Activated effector memory CD4-positive, alpha-beta T cell treated with anti-CD3 and anti-CD28 coated beads, Interleukin-2, amount 50 U/mL, for 16 hours (primary cell): ENCODE measurements at places on chromosomes 3 and 15.
A peak's percentile ranks its signal among the peaks of the same experiment; 100 is the strongest.

- DNase-seq, result no peak
Measured at GRCh38 chr3:35954413-35954812, 315.1 kb downstream of the ARPP21 start.

GRCh38 chr3:55516392-55517030, 29.4 kb upstream of the WNT5A start:
- no peak for DNase-seq

- DNase-seq, result no peak
Measured at GRCh38 chr3:151459358-151459757, 1.5 kb downstream of the IGSF10 start.

- no peak for DNase-seq
Measured at GRCh38 chr3:150098621-150099020, 127.9 kb upstream of the PFN2 start.

- no peak for DNase-seq
Measured at GRCh38 chr15:78397382-78397781, 40.6 kb upstream of the IREB2 start.

- peak; percentile 96 for DNase-seq
Measured at GRCh38 chr3:194333212-194333980, 17.7 kb downstream of the CPN2 start.

GRCh38 chr3:137300703-137301102, 342.9 kb downstream of the IL20RB start:
- no peak for DNase-seq

GRCh38 chr3:64916937-64917336, 229.1 kb upstream of the ADAMTS9 start:
- DNase-seq, result no peak

- DNase-seq, result no peak
Measured at GRCh38 chr3:137770835-137771399, 6.8 kb downstream of the SOX14 start.

DNA sequence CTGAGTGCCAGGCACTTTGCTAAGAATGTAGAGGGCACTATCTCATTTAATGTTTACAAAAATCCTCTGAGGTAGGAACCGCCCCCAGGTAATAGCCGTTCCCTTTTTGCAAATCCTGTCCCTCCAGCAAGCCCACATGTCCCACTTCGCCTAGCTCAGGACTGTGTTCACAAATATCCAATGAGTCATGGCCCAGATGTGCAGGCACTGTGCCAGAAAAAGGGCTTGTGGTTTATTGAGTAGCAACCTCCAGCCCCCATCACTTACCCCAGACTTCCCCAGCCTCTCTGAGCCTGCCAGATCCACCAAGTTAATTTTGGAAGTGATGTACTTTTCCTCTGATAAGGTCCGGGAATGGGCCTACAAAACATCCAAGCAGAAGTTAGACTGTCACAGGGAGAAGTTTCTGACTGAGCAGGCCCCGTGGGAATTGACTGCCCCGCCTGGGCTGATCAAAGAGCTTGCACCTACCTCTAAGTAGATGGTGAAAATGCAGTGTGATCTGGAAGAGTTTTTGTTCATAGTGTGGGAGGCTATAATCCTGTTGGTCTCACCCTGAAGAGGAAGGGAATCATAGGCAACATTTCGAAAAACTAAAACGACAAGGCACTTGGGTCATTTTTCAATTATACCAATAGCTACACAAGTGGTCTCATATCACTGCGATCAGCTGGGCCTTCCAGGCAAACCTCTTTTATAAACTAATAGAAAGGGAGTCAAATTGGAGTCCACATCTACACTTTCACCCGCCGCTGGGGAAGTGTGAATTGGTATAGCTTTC, 15.7 kb downstream of the KIF9 start:
- peak; percentile 78 for DNase-seq

DNA sequence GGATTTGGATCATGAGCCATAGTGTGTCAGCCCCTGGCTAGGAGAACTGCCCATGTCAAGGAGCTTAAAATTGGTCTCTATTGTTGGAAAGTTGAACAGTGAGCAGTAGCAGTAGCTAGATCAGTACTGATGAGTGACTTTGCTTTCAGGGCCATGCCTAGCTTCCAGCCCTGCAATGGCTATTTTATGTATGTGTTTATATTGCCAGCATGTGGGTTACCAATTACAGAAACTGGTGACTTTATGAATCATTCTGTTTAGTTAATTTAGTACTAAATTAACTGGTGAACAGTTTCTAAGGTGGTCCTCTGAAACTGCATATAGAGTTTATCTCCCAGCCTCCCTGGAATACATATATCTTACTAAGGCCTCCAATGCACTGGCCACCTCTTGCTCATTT, 908.1 kb upstream of the ALCAM start:
- DNase-seq, result no peak

- no peak for DNase-seq
Measured at GRCh38 chr3:120200493-120201235, 84.4 kb downstream of the GPR156 start.

DNA sequence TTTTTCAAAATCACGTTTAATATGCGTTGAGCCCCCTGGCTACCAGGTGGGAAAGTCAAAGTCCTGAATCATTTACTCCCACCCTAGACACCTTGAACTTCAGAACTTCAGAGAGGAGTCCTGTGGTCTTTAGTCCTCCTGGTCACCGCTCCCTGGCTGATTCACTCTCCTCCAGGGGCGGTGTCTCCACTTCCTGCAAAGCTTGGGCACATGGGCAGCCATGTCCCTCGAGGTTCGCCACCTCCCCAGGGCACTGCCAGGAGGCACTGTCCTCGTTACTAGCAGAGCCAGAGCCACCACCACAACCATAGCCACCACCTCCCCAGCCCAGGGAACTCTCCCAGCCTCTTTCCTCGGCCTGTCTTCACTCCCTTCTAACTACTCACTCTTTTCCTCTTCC, 31.0 kb downstream of the LOXL1 start:
- DNase-seq, result peak; percentile 51

DNA sequence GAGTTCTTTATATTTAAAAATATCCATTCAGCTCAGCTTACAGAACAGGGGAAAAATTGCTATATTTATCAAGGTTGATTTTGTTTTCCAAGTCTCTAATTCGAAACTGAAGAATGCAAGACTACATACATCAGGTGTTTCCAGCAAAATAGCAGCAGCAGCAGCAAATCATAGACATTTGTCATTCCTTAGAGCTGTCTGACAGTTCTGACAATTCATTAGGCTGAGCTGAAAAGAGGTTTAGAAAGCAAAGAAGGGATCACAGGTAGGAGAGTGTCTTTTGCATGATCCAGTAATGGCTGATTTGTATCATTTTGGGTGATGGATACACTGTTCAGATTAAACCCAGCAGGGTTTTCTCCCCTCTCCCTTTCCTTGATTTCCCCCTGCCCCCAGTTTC, 545.7 kb downstream of the MCTP2 start:
- no peak for DNase-seq

GRCh38 chr3:160400702-160401150, 1.3 kb downstream of the SMC4 start:
- peak; percentile 71 for DNase-seq

DNA sequence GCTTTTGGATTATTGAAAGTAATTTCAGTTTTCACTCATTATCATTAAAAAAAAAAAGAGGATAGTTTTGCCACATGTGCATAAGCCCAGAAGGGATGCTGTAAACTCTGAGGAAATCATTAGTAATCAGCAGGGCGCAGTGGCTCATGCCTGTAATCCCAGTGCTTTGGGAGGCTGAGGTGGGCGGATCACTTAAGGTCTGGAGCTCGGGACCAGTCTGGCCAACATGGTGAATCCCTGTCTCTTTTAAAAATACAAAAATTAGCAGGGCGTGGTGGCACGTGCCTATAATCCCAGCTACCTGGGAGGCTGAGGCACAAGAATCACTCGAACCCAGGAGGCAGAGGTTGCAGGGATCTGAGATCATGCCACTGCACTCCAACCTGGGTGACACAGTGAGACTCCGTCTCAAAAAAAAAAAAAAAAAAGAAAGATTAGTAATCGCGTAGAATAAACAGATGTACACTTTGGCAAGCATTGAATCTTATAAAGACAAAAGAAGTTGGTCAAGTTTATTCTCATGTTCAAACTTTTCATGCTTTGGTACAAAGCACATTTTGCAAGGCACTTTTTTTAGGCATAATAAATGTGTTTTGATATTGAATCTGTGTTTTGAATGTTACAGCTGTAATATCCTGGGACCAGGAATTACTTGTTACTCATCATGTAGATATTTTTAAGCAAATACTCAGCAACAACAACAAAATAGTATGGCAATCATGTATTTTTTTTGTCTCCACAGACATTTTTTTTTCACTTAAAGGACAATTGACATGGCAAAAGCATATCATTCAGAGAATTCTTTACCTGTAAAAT, 93.2 kb upstream of the AGTR1 start:
- no peak for DNase-seq

DNA sequence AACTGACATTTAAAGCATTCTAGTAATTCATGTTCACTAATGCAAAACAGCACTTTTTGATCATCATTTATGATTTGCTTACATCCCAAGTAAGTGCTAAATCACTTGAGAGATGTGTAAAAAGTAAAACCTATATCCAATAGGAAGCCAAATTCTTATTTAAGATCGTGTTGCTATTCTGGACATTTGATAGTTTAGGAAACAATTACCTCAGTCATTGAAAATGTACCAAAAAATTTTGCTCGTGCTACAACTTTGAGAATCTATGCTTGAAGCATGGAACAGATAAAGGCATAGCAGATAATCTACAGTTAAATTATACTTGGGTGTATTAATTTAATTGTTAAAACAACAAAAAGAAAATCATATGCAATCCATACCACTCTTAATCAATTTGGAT, 571.6 kb upstream of the NR2F2 start:
- no peak for DNase-seq

GRCh38 chr15:101538177-101538576, 48.7 kb upstream of the PCSK6 start:
- no peak for DNase-seq

DNA sequence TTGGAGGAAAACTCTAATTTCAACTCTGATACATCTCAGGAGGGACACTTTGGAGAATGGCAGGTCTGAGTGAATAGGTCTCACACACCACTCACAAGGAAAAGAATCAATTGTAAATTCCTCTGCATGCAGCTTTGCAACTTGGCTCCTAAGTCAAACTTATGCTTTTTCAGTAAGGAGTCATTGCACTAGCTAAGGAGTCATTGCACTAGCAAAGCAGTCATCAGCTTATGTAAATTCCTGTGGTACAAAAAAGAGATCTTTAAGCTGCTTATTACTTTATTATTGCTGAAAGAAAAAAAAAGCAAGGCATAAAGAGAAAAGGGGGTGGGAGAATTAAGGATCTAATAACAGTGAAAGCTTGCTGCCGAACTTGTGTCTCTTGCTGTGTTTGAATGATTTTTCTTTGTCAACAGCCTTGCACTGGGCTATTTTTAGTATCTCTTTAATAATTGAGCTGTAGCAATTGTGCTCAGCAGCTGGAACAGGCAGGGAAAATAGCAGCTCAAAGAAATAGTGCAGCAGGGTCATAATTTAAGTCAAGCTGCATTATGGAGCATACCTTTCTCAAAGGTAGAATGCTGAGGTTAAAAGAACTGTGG, 154.3 kb upstream of the ARPP21 start:
- no peak for DNase-seq

GRCh38 chr15:45448066-45448915, 69.9 kb upstream of the GATM start:
- no peak for DNase-seq

GRCh38 chr3:178393824-178394223, 142.4 kb upstream of the KCNMB2 start:
- DNase-seq, result no peak

GRCh38 chr3:40968666-40969065, 230.6 kb upstream of the CTNNB1 start:
- DNase-seq, result no peak

- DNase-seq, result no peak
Measured at GRCh38 chr3:60309539-60310268, 941.5 kb downstream of the FHIT start.

DNA sequence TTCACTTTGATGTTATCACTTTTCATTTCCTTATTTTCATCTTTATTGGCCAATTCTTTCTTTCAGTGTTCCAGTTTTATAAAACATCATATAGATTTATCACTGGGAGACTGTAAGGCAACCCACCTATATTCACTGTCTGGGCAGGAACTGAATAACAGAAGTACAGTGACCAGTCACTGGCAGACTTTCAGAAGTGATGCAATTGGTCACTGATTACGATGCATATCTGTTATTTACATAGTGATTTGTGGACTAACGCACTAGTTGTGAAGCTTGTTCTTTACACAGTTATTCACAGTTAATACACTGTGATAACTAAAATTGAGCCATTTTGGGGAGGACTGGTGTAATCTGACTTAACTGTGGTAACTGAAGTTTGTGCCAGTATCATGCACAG, 190.2 kb upstream of the DPH6 start:
- DNase-seq, result no peak

DNA sequence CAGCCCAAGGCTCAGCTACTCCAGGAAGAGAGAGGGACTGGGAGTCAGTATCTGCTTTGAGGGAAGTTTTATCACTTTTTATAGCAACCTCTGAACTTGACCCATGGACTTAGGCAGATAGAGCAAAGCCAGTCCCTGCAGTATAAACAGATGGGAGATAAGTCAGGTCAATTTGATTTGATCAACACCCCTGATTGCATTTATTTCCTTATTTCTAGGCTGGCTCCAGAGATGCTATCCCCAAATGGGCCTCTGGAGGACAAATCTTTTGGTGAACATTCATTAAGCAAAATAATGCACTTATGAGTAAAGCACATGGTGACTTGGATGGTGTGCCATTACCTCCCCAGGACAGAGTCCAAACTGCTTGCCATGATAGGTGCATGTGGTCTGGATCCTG, 8.9 kb upstream of the IDH3A start:
- DNase-seq, result no peak

DNA sequence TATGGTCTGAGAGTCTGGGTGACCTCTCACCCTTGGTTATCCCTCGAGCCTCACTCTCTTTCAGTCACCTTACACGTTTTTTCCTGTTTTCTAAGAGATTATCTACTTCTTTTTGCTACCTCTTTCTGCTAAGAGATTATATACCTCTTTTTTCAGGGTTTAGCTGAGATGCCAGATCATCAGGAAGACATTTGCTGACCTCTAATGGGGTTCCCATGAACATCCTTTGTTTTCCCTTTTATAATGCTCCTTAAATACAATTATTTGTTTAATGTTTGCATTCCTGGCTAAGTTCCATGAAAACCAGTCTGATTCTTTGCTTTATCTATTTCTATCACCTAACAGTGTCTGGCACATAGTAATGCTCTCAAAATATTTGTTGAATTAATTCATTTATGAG, 39.6 kb downstream of the LEKR1 start:
- DNase-seq, result no peak

GRCh38 chr3:146187334-146187950, 26.5 kb upstream of the PLOD2 start:
- no peak for DNase-seq

- peak; percentile 38 for DNase-seq
Measured at GRCh38 chr3:13108861-13109260, 35.6 kb upstream of the IQSEC1 start.

- no peak for DNase-seq
Measured at GRCh38 chr3:152558386-152558785, 276.5 kb upstream of the P2RY1 start.
